ENCODE measurements at places on chromosomes 3 and 15.

DNA sequence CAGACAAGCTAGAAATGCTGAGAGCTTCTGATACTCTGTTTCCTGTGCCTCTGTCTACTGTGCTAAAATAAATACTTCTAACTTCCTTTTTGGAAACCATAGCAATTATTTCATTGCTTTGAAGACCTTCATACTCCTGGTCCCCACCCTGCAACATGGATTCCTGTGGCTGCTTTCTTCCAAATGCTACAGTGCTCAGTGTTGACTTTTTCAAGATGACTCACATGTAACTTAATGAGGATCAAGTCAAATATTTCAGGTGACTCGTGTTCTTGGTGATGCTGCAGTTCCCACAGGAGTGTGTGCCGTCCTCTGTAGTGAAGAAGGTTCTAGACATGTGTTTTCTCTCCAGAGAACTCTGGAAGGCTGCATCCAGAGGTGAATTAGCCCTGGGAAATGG is 288.6 kb downstream of the CLSTN2 start:
- DNase-seq = no peak

GRCh38 chr15:94164202-94164807 is 67.1 kb upstream of the MCTP2 start:
- no peak for DNase-seq

- DNase-seq = no peak
Measured at GRCh38 chr3:21433751-21434150, 317.3 kb downstream of the ZNF385D start.

DNA sequence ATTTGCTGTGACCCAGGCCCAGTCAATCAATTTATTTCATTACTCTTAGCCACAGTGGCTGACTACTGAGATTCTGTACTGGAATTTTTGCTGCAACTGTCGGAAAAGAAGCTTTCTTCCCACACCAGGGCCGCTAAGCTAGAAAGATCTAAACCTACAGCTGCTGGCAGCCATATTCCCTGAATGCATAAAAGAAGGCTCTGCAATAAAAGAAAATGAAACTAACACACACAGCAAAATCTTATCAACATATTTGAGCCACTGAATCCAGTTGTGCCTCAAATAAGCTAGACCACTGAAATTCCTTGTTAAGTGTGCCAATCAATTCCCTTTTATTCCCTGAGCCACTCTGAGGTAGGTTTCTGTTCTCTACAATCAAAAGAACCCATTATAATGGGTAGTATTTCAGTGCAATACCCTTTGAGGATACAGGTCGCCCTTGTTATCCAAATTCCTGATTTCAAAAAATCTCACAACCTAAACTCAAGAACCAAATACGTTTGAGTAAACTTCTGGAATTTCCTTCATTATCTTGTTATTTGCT is 60.3 kb downstream of the MYO9A start:
- DNase-seq = no peak

GRCh38 chr15:72141171-72142084 is 23.2 kb downstream of the SENP8 start:
- no peak for DNase-seq

- no peak for DNase-seq
Measured at GRCh38 chr15:99944131-99944530, 210.9 kb upstream of the LYSMD4 start.

- DNase-seq = no peak
Measured at GRCh38 chr3:53813876-53814275, 32.3 kb downstream of the CHDH start.

DNA sequence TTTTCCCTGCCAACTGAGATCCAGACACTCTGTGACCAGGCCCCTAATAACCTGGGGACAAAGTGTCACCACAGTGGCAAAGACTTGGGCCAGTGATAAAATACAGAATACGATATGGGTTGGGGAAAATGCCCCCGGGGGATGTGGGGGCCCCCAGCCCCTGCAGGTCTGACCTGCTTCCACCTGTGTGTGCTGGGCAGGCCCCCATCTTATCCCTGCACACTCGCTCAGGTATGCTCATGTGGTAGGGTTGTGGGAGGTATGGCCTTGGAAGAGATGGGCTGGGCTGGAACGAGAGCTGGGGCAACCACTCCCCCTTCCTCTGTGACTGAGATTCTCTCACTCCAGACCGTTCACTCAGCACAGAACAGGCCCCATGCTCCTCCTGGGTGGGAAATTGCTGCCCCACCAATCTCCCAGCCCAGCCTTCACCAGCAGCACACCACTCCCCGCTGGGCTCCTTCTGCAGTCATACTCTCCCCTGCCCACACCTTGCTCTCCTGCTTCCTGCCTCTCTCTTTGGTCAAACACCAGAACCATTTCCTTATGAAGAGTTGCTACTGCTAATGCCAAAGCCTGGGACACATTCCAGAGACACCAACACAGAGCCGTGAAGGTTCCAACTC is 9.6 kb upstream of the CPEB1 start:
- no peak for DNase-seq

- no peak for DNase-seq
Measured at GRCh38 chr15:96359616-96360521, 29.4 kb downstream of the NR2F2 start.

GRCh38 chr3:52892625-52893311 is 4.6 kb downstream of the STIMATE start:
- DNase-seq = peak; percentile 40

DNA sequence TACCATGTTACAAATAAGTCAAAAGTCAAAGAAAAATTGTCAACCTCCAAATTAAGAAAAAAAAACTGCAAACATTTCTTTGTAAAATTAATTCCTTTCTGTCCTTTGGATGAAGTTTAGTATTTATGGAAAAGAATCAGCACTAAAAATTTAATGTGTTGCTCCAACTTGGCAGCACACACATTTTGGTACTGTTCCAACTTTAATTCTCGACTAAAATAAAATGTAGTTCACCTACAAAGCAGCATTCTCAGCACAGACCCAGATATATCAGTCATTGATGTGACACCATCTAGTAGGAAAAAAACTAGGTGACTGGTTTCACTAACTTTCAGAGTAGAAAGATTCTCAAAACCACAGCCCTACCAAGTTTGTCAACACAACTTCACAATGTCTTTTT is 131.7 kb upstream of the ROBO2 start:
- no peak for DNase-seq

- no peak for DNase-seq
Measured at GRCh38 chr3:110243081-110243480, 828.5 kb upstream of the NECTIN3 start.

DNA sequence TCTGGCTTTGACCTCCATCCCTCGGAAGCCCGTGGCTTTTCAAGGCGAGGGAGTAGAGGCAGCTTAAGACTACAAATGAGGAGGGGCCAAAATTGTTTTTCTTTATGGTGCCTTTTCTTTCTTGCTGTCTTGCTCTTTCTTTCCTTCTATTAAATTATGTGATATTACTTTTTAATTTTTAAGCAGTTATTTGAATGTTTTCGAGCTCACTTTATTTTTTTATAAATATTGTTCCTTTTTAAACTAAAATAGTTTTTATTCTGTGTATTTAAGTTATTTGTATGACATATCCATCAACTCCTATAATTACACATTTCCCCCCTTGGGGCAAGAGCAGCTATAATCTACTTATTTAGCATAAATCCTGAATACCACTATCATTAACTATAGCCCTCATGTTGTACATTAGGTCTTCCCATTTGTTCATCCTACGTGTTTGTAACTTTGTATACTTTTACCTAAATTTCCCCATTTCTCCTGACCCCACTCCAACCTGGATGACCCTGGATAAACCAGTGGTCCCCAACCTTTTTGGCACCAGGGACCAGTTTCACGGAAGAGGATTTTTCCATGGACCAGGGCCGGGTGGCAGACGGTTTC is 622 bp upstream of the PLSCR1 start:
- DNase-seq = no peak

GRCh38 chr15:51240066-51240465 is 98.3 kb downstream of the CYP19A1 start:
- no peak for DNase-seq

DNA sequence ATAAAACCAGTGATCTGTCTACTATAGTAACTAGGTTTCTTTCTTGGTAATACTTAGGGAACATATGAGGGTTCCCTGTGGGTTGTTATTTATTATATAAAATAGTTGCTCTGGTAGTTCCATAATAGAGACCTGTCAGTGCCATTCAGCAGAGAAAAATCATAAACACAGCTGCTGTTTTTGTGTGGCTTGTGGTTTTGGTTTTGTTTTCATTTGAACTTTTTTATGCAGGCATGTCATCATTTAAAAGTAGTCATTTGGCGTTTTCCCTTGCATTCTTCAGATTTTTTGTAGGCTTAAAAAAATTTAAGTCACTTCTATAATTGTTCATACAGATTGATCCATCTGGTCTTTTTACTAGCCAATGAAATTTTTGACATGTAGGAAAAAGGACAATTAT is 47.9 kb downstream of the PIK3CA start:
- DNase-seq = no peak

DNA sequence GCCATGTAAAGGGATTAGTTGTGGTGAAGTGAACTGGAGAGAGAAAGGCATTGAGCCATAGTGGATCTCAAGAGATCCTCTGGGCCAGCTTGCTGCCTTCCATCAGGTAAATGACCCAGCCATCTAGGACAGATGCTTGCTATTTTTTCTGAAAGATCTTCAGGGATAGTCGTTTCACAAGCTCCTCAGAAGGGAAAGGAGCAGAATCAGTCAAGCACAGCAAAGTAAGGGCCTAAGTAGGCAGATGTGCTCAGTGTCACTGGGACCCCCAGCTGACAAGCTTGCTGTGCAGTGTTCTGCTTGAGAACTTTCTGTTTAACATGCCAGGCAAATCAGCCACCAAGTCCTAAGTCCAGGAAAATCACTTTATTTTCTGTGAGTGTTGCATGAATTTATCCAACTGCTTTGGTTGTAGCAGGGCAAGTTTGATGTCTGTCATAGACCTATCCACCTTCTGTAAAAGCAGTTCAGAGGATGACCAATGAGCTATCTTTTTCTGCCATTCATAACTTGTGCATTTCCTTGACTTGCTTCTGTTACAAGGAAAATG is 319.8 kb downstream of the IL5RA start:
- no peak for DNase-seq

DNA sequence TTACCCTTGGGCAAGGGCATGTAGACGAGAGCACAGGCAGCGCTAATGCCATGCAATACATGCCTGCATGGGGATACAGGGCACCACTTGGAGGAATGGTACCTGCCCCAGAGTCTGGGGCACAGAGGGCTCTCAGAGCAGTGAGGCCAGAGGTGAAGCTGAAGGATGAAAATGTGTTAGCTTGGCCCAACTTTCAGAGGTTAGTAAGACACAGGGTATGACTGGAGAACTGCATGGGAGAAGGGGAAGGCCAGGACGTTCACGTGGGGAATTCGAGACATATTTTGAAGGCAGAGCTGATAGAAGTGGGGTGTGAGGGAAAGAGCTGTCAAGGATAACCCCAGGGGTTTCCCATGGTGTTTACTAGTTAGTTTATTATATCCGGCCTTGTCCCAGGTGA is 19.6 kb downstream of the CSRNP1 start:
- DNase-seq = no peak

DNA sequence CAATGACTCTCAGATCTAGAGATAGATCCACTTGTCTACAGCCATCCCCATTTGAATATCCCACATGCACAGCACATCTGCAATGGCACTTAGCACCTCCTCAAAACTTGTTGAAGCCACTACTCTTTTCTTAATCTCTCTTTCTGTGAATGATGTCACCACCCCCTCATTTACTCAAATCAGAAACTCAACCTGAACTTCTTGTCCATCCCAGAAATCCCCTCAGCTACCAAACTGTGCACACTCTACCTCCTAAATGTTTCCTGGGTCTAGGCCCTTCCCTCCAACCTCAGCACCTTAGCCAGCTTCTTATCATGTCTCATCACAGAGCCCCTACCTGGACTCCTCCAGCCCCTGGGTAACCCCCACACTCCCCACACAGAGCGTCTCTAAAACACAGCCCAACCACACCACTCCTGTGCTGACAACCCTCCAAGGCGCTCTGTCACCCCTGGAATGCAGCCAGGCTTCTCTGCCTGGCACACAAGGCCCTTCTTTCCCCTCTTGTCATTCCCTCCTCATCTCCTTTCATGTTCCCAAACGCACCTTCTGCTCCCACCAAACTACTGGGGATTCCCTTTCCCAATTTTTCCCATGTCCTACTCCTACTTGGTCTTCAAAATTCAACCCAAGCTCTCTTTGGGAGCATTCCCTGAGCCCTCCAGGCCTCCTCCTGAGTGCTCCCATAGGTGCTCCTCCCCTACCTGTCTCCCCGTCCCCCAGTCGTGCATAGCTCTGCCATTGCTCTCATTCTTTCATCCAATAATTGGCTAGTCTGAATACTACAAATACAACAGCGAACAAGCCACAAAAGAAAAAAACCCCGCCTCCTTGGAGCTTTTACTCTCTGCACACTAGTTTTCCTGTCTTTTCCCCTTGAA is 39.8 kb upstream of the ZBTB38 start:
- no peak for DNase-seq

- DNase-seq = no peak
Measured at GRCh38 chr3:39292961-39293360, 13.1 kb upstream of the CX3CR1 start.

DNA sequence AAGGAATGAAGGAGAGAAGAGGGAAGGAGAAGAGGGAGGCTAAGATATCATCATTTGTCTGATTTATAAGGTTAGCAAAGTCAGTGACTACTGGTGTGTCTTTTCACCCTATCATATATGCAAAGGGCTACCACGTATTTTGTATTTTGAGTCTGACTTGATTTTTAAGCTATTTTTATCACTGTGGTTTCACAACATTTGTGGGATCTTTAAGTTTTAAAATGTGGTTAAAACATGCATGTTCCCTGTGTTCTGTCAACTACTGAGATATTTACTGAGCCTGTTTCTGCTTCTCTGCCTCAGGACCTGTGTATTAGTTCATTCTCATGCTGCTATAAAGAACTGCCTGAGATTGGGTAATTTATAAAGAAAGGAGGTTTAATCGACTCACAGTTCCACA is 22.5 kb upstream of the SPTSSB start:
- DNase-seq = no peak

DNA sequence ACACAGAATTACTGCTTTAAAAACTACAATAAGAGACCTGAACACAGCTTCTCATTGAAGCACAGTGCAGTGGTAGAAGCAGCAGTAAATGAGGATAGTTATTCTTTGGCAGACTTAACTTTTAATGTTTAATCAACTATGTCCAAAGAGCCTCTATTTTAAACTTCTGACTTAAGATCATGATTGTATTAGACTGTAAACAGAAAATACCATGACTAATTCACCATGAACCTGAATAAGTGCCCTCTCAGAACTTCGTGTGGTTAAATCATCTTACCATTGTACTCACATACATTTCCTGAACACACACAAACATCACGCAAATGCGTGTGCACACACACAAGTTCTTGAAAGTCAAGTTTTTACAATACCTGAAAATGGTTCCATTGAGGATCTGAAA is 13.9 kb downstream of the CEP152 start:
- DNase-seq = no peak

DNA sequence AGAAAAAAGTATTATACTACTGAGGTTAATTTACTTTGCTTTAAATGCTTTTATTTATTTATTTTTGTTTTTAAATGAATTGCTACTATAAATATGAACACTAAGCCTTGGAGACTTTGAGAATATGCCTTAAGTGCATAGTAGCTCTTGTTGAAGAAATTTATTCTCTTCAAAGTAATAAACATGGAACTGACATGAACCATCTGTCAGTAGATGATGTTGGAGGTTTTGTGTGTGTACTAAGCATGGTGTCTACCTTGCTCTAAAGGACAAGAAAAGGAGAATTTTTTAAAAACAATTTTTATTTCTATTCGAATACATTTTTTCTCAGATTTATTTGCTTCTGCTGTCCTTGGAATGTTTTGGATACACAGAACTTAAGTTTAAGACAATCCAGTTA is 81.1 kb upstream of the PDZRN3 start:
- DNase-seq = no peak

- DNase-seq = no peak
Measured at GRCh38 chr3:66738625-66739365, 238.0 kb upstream of the LRIG1 start.

GRCh38 chr3:138437281-138437680 is 2.9 kb downstream of the ESYT3 start:
- DNase-seq = no peak
